Breast epithelium (tissue), 4 donors: ENCODE measurements at places on chromosomes 2 and 18.

DNA sequence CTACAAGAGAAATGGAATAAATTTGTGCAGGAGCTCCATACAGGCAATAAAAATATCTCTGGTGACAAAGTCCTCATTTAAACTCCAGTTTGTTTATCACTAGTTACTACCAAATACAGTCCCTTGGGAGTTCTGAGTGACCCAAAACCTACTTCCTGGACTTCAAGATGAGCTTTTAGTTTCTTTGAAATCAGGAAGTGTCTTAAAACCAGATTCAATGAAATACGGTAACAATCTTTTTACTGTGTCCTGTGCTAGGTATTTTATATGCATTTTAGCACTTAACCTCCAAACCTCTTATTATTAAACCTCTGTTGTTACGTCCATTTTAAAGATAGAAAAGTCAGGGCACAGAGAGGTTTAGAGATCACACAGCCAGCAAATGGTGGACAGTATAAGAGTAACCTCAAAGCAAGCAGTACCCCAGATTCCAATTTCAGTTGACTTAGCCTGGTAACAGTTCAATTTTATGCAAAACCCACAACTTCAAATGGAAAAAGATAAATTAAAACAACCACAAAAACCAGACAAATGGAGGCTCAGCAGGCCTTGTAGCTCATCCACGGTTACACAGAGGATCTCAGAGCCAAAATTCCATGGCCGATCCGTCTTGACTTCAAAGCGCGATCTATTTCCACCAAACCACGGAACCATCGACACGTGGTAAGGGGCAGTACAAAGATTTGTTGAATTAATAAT, 1.3 kb upstream of the KCMF1 start:
- H3K36me3 ChIP-seq, result no peaks in the 10 kb centered on the region
- peak overlapping the region; percentile 97 for H3K27ac ChIP-seq
- H3K4me1 ChIP-seq, result no peaks in the 10 kb centered on the region
- peak overlapping the region; percentile 91 for H3K4me3 ChIP-seq
- H3K27me3 ChIP-seq, result no peaks in the 10 kb centered on the region

- DNase-seq, result no peak
- no peaks in the 10 kb centered on the region for H3K4me1 ChIP-seq
- no peak overlapping the region for H3K4me3 ChIP-seq
Observed at GRCh38 chr2:119684518-119684917, 5.5 kb downstream of the TMEM177 start.

GRCh38 chr2:165920748-165921147, 32.8 kb downstream of the TTC21B start:
- peaks cover 6% of the 10 kb centered on the region for H3K36me3 ChIP-seq
- H3K27me3 ChIP-seq, result no peaks in the 10 kb centered on the region
- H3K4me3 ChIP-seq, result no peak overlapping the region
- no peaks in the 10 kb centered on the region for H3K4me1 ChIP-seq

- H3K36me3 ChIP-seq, result no peaks in the 10 kb centered on the region
- H3K27ac ChIP-seq, result no peak overlapping the region
- H3K4me1 ChIP-seq, result no peaks in the 10 kb centered on the region
- H3K4me3 ChIP-seq, result no peak overlapping the region
Observed at GRCh38 chr2:226730481-226730880, 69.1 kb downstream of the IRS1 start.

GRCh38 chr18:49631146-49631866, 69.4 kb downstream of the LIPG start:
- no peak overlapping the region for H3K4me3 ChIP-seq
- H3K36me3 ChIP-seq, result no peaks in the 10 kb centered on the region
- H3K27ac ChIP-seq, result no peak overlapping the region
- H3K27me3 ChIP-seq, result no peaks in the 10 kb centered on the region
- no peak for DNase-seq
- no peaks in the 10 kb centered on the region for H3K4me1 ChIP-seq

- H3K36me3 ChIP-seq, result no peaks in the 10 kb centered on the region
- no peaks in the 10 kb centered on the region for H3K4me1 ChIP-seq
- no peaks in the 10 kb centered on the region for H3K27me3 ChIP-seq
Observed at GRCh38 chr18:61248589-61248988, 84.6 kb upstream of the CDH20 start.

DNA sequence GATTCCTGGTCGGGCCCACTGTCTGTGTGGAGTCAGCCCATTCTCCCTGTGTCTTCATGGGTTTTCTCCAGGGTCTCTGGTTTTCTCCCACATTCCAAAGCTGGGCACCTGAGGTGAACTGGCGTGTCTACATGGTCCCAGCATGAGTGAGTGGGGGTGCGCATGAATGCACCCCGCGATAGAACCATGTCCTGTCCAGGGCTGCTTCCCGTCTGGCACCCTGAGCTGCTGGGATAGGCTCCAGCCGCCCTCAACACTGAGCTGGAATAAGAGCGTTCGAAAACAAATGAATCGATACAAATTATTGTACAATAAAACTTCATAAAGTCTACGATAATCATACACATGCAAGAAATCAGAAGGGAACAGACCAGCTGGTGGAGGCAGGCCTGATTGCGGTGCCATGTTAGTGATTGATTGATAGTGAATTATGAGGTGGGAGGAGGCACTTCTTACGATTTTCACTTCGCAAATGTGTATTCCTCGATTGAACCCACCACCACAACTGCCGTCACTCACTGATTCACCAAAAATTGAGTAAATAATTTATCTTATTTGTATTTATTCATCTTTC, 186.6 kb downstream of the MGAT5 start:
- no peak for DNase-seq
- no peaks in the 10 kb centered on the region for H3K27me3 ChIP-seq
- H3K27ac ChIP-seq, result no peak overlapping the region
- H3K4me3 ChIP-seq, result no peak overlapping the region

DNA sequence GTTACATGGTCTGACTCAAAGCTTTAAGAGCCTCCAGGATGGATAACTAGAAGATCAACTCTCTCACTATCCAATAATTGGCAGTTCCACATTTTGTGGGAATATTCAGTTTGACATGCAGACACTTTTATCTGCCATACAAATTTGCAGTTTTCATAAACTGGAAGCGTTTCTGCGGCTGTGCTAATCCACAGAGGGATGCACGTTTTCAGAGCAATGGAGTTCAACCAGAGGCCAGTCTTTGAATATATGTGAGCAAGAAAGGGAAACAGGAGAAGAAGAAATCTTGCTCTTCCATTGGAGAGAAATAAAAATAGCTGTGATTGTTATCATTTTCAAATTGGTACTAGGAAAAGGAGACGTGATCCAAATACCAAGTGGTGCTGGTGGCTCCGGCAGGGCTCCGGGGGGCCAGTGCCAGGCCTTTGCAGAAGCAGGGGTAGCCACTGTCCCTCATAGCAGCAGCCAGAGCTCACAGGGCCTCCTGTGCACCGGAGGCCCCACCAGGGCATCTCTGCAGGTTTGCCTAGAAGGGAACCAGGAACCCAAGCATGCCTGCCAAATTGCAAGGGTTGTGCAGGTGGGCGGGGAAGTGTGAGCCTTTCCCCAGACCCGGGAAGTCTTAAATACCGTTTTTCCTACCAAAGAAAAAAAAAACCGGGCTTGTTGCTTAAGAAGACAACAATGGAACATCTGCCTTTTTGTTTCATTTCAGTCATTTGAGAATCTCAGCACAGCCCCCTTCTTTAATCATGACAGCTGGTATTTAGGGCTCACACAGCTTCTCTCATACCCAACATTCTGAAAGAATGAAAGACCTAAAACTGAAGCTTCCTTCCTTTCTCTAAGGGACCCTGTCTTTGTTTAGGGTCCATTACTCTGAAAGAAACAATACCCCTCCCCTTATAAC, 791.1 kb upstream of the SOX11 start:
- H3K27me3 ChIP-seq, result no peaks in the 10 kb centered on the region
- no peaks in the 10 kb centered on the region for H3K36me3 ChIP-seq

- H3K4me1 ChIP-seq, result no peaks in the 10 kb centered on the region
- H3K27ac ChIP-seq, result no peak overlapping the region
- DNase-seq, result no peak
- no peaks in the 10 kb centered on the region for H3K36me3 ChIP-seq
- no peak overlapping the region for H3K4me3 ChIP-seq
Observed at GRCh38 chr2:239278361-239278760, 122.5 kb downstream of the HDAC4 start.

GRCh38 chr2:88538362-88538917, 85.9 kb upstream of the FOXI3 start:
- H3K27ac ChIP-seq, result no peak overlapping the region
- no peaks in the 10 kb centered on the region for H3K27me3 ChIP-seq
- no peaks in the 10 kb centered on the region for H3K36me3 ChIP-seq
- DNase-seq, result no peak
- no peak overlapping the region for H3K4me3 ChIP-seq

DNA sequence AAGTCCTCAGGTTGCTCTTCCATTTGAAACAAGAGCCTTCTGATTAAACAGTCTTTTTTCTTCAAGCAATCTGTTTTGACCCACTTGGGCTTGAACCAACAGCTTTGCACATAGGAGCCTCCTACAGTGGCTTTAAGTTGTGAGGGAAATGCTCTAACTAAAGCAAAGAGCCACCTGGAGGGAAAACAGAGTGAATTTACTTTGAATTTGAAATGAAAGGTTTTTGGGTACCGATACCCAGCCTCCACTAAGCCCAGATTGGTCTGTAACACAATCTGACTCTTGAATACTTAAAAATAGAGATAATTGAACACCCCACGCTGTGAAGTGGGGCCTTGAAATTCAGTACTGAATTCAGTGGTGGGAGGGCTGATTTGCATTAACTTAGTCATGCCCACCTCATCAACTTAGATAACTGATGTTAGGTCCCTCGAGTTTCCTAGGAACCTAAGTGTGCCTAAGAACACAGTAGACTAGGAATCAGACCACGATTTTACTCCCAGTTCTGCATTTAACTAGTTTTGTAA, 56.3 kb upstream of the ACVR1C start:
- DNase-seq, result no peak
- no peaks in the 10 kb centered on the region for H3K36me3 ChIP-seq
- H3K4me3 ChIP-seq, result no peak overlapping the region
- no peaks in the 10 kb centered on the region for H3K27me3 ChIP-seq

DNA sequence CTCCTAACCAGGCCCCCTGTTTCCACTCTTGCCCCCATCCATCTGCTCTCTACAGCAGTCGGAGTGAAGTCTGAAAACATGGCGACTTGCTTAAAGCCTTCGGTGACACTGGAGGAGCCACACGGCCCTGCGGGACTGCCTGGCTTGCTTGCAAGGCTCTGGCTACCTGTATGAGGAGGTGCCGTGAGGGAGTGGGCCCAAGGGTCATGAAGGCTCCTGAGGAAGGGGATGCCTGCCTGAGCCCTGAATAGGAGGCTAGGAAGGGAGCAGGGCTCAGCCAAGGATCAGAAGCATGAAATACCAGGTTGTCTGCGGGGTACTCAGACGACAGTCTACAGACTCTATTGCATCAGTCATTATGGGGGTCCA, 75.4 kb downstream of the EMX1 start:
- no peak for DNase-seq
- H3K27me3 ChIP-seq, result no peaks in the 10 kb centered on the region
- no peak overlapping the region for H3K27ac ChIP-seq
- no peak overlapping the region for H3K4me3 ChIP-seq

- H3K4me3 ChIP-seq, result no peak overlapping the region
- H3K36me3 ChIP-seq, result no peaks in the 10 kb centered on the region
- DNase-seq, result no peak
- no peaks in the 10 kb centered on the region for H3K4me1 ChIP-seq
Observed at GRCh38 chr2:41950666-41950960, 97.2 kb upstream of the PKDCC start.

DNA sequence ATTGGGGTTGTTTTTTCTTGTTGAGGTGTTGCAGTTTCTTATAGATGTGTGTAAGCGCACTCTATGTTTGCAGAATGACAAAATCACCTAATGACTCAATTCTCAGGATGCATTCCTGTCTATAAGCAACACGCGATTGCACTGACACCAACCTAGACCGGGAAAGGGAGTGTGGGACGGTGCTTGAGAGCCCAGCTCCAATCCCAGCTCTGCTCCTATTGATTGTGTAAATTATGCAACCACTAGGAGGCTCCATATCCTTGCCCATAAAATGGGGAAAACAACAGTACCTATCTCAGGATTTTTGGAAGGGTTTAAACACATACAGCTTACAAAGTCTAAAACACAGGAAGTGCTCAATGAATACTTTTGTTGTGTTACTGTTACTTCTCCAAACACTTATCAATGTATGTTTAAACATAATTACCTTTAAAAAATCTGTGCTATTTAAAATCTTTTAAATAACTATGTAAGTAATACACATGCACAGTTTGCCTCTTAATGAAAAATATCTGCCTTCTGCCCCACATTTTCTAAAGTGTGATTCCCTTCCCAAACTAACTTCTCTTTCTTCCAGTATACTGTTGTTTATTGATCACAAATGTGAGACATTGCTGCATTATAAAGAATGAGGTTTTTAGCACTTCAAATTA, 132.5 kb downstream of the SPHKAP start:
- no peaks in the 10 kb centered on the region for H3K36me3 ChIP-seq
- no peak overlapping the region for H3K27ac ChIP-seq
- H3K4me3 ChIP-seq, result no peak overlapping the region
- H3K4me1 ChIP-seq, result no peaks in the 10 kb centered on the region

- no peaks in the 10 kb centered on the region for H3K36me3 ChIP-seq
- no peak overlapping the region for H3K4me3 ChIP-seq
- no peak overlapping the region for H3K27ac ChIP-seq
Observed at GRCh38 chr2:110674620-110675555, 3.0 kb downstream of the BUB1 start.

- H3K27ac ChIP-seq, result no peak overlapping the region
- DNase-seq, result no peak
- peaks cover 21% of the 10 kb centered on the region for H3K27me3 ChIP-seq
- H3K36me3 ChIP-seq, result no peaks in the 10 kb centered on the region
Observed at GRCh38 chr2:132670496-132671150, 618 bp upstream of the LYPD1 start.

- H3K27me3 ChIP-seq, result no peaks in the 10 kb centered on the region
- no peak overlapping the region for H3K4me3 ChIP-seq
- no peak overlapping the region for H3K27ac ChIP-seq
- DNase-seq, result no peak
- no peaks in the 10 kb centered on the region for H3K4me1 ChIP-seq
- H3K36me3 ChIP-seq, result no peaks in the 10 kb centered on the region
Observed at GRCh38 chr2:64283006-64283570, 138.9 kb upstream of the PELI1 start.

DNA sequence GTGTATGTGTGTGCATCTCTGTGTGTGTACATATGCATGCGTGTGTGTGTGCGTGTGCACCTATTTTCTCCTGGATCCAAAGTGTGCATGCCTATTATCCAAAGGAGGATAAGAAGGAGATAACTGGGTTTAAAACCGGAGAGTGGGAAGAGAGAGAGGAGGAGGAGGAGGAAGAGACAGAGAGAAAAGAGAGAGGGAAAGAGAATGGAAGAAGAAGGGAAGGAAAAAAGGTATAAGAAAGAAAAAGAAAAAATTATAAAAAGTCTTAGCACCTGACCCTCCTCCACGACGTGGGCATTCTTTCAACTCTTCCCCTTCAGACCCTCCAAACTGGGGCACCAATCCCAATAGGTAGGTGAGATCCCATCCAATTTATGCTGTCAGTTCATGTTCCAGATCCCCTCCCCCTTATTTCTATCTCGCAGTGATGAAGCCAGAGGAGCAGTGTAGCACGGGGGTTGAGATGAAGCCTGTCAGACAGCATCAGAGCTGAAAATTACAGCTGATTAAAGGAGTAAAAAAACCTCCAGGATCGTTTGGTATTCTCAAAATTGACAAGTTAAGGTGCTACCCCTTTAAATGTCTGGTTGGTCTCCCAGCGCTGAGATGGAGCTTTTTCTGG, 386.7 kb upstream of the ATP5MC3 start:
- H3K36me3 ChIP-seq, result no peaks in the 10 kb centered on the region
- DNase-seq, result no peak
- no peaks in the 10 kb centered on the region for H3K4me1 ChIP-seq
- no peaks in the 10 kb centered on the region for H3K27me3 ChIP-seq
- H3K27ac ChIP-seq, result no peak overlapping the region
- no peak overlapping the region for H3K4me3 ChIP-seq
